CD8-positive, alpha-beta T cell (primary cell): ENCODE measurements at places on chromosomes 3 and 15.

DNA sequence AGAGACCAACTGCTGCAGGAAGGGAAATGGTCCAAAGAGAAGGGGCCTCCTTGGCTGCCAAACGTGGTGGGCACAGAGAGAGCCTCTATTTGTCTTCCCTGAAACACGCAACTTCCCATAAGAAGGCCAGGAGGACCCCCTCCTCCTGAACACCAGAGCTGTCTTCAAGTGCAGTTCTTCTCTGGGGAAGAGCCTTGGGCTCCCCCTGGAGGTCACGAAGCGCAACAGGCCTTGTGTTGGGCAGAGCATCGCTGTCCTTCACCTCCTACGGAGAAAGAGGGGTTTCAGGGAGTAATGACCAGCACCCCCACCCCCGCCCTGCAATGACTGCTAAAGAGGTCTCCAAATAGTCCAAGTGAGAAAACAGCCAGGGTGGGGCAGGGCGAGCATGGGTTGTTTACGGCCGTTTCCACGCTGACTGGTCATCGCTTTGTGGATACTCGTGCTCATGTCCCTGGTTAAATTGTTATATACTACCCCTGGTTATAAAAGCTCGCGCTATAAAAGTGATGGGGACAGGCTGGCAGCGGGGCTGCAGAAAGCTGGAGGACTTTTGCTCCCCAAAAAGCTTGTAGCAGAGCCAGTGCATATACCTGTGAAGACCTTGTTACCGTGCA is 397.5 kb upstream of the ATP10A start:
- no peak for DNase-seq

DNA sequence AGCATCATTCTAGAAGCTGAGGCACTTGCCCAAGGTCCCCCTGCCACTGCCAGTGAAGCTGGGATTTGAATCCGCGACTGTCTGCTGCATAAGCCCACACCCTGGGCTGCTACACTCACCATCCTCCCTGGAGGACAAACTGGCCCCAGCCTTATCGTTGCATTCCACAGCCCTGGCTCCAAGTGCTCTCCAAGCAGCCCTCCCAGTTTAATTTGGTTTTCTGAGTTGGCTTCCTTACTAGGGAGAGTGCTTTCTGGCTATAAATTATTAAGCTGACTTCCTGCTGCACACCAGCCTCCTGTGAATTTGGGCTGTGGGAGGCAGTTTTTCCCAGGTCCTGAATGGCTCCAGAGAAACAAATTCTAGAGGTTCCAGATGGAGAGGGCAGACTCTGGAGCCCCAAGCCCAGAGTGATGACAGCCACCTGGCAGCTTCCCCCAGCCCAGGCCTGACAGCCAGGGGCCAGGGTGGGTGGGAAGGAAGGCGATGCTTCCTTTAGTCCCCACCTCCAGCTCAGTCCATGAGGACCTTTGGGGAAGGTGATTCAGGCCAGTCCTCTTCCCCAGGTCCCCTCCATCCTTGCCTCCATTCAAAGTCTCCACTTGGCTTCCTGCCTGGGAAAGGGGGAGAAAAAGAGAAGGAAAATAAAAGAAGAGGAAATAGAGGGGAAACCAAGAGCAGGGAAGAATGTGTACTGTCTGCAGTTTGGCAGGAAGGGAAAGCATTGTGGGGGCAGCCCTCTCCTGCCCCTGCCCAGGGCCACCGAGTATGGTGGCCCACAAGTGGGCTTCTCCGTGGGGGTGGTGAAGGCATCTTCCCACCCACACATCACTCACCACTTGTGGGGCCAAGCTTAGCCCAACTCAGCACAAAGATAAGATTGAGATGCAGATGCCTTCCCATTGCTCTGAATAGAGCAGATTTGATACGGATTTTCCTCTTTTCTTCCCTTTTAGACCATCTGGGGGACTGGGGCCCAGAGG is 69.6 kb downstream of the SEMA5B start:
- no peak for DNase-seq

GRCh38 chr15:35506272-35506870 is 39.6 kb downstream of the DPH6 start:
- DNase-seq, result no peak

DNA sequence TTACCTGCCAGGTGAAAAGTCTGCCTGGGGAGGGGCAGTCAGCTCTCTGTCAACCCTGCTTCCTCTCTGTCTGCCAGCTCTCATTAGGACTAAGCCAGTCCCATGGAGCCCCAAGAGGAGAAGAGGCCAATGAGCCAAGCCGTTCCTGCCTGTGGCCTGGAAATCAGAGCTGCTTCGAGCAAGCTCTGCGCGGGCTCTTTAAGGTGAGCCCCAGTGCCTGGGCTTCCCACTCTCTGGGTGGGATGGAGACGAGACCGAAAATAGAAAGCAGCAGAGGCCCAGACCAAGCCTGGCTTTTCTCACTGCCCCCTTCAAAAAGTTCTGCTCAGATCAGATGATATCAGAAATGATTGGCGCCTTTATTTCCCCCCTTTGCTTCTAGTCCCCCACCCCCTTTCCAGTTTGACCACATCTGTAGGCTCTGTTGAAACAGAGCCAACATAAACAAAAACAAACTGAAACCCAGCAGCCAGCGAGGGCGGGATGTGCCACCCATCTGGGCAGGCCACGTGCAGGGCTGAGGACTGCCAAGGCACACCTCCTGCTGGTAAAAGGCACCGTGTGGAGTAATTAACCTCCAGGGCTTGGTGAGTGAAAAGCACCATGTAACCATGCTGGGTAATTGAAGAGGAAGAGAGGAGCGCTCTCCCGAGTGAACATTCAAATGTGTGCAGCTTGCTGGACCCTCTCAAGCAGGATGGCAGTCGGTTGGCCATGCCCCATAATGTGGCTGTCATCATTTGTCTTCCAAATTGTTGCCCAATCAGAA is 471.0 kb upstream of the PROK2 start:
- peak; percentile 57 for DNase-seq

DNA sequence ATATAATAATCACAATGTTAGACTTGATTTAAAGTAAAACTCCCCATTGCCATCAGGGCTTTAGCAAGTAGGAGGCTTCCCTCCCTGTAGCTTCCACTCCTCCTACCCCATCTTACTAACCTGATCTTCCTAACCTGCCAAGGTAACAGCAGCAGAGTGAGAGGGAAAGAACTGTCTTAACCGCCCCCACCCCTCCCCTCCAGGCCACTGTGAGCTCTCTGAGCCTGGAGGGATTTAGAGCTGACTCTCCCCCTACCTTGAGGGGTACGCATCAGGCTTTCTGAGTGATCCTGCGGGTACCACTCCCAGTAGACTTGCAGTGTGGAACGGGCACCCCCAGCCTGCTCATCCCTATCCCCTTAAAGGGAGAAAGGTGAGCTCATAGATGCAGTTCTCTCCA is 11.4 kb upstream of the PRSS50 start:
- no peak for DNase-seq

- DNase-seq, result no peak
Measured at GRCh38 chr3:187211532-187212195, 14.4 kb downstream of the RTP1 start.

GRCh38 chr15:95470997-95471689 is 859.4 kb upstream of the NR2F2 start:
- DNase-seq, result no peak

- no peak for DNase-seq
Measured at GRCh38 chr3:156760333-156760732, 65.8 kb upstream of the LEKR1 start.

GRCh38 chr15:63901912-63902670 is 68.3 kb upstream of the HERC1 start:
- DNase-seq, result no peak
